Amygdala (tissue), 56 donors: ENCODE measurements at places on chromosomes 4 and X.

GRCh38 chr4:183172881-183173280 is 73.8 kb downstream of the WWC2 start:
- no peak for DNase-seq

DNA sequence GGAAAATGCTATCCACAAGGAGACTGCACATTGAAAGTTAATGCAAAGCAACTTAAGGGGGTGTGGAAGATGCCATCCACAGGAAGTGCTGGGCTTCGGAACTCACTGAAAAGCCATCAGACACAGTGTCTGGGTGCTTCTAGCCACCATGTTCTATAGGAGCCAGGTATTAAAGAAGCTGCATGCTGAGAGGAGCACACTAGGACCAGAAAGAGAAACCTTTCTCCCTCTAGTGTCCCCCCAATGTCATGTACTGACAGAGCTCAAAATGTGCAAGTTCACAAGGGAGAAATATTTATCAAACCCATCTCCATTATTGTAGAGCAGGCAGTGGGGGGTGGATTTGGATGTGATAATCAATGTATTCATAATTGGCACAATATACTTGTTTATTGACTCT is 510.9 kb downstream of the GRID2 start:
- DNase-seq = no peak

- DNase-seq = no peak
These were observed 761.8 kb upstream of the ATOH1 start for GRCh38 chr4:93066749-93067148.

GRCh38 chr4:102430461-102430910 is 70.7 kb upstream of the NFKB1 start:
- no peak for DNase-seq

- no peak for DNase-seq
These were observed 168.1 kb upstream of the MAP3K15 start for GRCh38 chrX:19683358-19683757.

DNA sequence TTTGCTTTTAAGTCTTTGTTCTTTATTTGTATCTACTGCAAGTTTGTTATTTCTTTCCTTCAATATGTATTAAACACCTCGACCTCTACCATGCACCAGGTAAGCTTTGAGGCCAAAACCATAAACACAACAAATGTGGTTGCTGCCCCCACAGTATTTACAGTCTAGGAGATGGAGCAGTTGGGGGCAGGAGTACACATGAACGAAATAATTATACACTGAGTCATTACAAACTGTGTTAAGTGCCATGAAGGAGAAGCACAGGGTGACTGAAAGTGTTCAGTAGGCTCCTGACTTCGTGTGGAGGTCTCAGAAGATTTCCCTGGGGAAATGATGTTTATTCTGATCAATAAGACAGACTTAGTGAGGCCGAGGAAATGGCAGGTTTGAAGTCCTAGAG is 30.3 kb downstream of the SLC25A43 start:
- no peak for DNase-seq

GRCh38 chr4:150117094-150117493 is 38.8 kb downstream of the DCLK2 start:
- DNase-seq = no peak

DNA sequence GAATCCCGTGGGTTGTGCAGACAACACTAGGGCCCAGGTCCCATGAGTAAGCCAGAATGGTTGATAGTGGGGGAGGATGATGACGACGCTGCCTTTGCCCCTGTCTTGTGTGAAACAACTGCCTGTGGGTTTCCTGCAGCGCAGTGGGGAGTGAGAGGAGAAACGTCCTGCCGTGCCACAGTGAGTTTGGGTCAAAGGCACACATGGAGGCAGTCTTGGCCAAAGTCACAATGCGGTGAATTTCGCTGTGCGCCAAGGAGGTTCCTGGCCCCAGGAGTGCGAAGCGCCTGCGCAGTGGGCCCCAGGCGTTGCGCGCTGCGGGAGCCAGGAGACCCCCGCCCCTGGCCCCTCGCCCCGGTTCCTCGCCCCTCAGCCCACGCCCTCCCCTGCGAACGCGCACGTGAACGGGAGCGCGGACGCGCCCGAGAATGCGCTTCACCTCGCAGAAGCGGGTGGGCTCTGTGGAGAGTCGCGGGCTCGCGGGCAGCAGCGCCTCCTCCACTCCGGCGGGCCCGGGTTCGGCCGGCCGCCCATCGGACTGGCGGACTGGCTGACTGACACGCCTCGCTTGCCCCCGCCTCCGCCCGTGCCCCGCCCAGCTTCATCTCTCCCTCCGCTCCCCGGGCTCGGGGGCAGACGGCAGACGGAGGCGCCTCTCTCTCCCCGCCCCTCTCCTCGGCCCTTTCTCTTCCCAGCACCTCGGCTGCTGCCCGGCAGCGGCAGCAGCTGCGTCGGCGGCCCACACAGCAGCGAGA is at the start of gene NUDT10:
Gene NUDT10 (plus strand): TSS at position 635 of the 755 bp plus-strand sequence. CDS start 144 bp downstream, outside the sequence.
- DNase-seq = peak; percentile 33

DNA sequence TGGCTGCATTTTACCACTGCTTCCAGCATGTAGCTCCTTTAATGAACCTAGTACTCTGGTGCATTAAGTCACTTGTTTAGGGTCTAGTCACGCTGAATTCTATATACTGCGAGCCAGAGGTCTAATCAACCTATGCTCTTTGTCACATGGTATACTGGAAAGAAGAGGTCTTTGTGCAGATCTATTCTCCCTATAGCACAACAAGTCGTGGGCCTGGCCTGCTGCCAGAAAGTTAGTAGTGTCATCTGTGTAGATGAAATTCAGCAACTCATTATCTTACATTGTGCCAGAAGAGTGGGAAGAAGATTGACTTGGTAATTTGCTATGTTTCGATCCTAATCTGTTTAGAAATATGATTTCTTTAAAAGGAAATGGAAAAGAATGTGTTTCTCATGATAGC is 80.8 kb downstream of the AWAT2 start:
- no peak for DNase-seq

DNA sequence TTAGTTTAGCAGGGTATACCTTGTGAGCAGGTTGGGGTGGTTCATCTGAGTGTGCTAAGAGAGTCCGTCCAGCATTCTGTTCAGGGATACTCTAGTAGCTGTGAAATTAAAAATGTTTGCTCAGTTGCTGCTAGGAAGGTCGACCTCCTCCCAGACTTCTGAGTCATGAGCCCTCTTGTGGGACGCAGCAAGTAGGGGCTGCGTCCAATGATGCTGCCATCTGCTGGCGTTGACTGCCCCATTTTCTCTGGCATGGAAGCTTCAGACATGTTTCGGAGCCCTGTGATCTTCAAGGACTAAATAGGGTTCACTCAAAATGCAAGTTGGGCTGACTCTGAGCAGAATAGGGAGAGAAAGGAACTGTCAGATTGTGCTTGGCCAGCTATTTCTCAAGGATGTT is 201.0 kb upstream of the ARSJ start:
- no peak for DNase-seq

DNA sequence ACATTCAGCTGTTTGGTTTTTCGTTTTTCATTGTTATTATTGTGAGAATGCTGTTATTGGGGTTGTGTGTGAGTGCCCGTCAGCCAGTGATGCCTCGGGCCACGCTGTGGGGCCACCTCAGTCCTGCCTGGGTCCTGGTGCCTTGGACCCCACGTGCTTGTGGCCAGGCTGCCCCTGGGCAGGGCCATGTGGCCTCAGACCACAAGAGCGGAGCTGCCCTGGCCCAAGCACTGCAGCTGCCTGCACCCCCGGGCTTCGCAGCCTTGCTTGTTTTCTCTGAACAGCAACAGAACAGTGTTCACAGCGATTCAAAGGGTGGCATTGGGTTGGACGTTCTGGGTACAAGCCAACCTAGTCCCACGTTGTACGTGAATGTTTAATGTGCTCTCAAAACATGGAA is 56.9 kb downstream of the CPLX1 start:
- DNase-seq = peak; percentile 49

DNA sequence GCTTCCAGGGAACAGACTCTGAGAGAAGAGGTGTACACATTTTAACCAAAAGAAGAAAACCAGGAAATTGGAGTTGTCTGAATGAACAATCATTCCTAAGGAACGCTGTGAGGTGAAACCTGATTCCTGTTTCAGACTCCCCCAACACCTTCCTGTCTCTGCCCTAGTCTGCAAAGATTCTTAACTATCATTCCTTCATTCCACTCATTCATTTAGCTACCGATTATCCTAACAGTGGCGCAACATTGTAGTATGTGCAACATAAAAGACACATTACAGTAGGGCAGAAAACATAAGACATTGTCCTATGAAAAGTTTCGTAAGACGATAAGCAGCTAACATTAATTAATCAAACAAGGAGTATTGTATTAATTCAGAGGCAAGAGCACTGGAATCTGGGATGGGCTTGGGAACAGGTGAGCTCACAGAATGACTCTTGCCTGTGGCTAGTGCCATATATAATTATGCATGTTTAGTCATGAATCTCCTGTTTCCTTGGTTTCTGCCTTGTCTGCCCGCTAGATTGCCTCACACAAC is 23.8 kb upstream of the ADH7 start:
- no peak for DNase-seq

DNA sequence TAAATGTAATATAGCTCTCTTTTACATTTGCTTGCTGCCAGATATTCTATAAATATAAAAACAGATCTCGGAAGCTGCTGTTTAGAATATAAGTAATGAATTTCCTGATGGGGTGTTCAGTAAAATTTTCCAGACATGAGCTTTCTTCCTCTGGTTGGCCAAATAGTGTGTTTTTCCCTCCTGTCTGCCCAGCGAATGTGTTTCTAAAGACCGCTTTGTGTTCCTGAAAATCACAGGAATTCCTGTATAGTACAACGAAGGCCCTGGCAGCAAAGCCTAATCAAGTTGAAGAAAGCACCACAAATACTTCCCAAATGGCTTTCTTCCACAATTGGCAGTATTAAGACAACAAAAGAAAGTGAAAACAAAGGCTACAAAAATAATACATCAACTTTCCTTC is 494.1 kb downstream of the INPP4B start:
- DNase-seq = no peak

GRCh38 chr4:157992038-157992705 is 180.7 kb downstream of the GASK1B start:
- DNase-seq = no peak

DNA sequence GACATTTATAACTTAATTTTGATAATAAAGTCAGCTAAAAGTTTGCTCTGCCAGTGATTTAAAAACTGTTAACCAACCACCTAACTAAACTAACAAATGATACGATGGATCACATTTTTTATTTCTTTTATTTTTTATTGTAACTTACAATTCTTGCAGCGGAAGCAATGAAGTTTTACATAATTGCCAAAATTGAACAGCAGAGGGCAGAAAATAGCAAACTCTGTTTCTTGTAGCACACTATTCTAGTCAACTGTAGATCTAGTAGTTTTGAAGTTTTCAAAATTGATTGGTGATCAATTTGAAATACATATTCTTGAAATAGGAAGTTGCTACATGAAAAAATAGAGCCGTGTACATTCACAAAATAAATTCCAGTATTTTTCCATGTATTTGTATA is 2.8 kb upstream of the GRIA2 start:
- DNase-seq = no peak

GRCh38 chrX:72100824-72101351 is 30.8 kb downstream of the RTL5 start:
- no peak for DNase-seq

DNA sequence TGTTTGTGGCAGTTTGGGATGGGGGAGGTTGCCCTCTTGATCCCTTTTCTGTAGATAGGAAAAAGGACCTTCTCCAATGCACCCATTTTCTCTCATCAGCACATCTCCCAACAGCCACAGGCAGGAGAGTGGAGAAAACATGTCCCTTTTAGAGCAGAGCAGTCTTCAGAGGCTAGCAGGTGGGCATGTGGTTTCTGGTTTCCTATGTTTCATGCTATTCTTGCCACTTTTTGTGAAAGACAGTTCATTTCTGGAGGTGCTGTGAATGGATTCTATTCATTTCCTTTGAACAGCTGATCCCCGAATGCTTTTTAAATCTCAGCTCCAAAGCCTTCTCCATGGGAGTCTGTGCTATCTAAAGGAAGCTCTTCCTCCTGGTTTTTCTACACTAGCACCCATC is 18.9 kb downstream of the RASL11B start:
- no peak for DNase-seq

DNA sequence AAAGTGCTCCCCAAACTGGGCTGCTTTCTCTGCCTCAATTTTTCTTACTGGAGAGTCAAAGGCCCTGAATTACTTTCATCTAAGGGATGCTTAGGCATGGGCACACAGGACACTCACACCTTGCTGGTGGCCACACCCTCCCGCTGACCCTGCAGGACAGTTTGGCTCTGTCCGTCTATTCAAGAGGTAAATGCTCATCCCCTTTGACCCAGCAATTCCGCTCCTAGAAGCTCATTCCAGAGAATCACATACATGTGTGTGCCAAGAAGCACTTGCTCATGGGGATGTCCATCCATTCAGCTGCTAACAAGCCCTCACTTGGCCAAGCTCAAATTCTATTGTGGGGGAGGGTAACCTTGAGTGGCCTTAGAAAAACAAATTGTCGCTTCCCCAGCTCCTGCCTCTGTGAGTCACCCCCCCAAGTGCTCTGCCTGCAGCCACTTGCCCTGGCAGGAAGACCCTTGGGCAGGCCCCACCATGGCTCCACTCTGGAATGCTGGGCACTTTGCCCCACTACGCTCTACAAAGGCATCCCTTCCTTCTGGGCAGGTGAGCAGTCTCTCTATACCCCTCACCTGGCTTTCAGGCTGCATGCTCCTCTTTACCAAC is 54.5 kb downstream of the HTRA3 start:
- no peak for DNase-seq

DNA sequence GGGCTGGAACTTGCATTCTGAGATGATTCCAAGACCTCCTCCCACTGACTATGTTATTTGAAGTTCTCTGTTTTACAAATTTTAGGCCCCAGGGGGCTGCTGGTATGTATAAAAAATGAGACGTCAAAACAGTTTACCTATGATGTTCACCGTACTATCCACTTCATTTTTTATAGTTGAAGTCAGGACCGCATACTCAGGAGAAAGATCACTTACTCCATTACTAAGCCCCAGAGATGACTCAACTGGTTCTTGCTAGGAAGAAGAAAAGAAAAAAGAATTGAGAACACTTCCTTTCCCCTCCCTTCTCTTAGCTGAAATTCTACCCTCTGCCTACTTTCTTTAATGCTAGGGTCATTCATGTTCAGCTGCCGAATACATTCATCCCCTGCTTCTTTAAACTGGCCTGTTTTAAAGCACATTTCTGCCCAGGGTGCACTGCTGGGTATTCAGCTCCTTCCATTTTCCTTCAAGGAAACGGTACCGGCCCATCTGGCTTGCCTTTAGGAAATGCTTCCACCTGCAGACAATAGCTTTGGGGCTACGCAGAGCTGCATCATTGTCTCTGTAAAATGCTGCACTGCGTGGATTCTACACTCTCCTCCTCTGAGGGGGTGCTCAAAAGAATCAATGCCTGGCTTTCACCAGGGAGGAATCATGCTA is 66.2 kb downstream of the IRF2 start:
- no peak for DNase-seq

DNA sequence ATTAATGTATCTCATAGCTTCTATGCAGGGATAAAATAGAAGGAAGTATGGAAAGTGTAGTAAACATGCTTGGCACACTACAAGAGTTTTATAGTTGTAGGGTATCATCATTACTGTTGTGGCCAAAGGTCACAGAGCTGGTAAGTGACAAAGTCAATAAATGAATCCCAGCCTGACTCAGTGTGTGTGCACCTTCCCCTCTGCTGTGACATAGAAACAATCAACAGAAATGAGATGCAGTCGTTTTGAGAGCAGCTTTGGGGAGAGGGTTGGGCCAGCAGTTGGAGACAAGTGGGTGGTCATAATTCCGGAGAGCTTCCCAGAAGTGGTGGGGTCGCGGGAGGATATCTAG is 82.4 kb upstream of the RBPJ start:
- no peak for DNase-seq

GRCh38 chr4:118968005-118968404 is 79.4 kb downstream of the SYNPO2 start:
- peak; percentile 8 for DNase-seq
